ENCODE measurements at places on chromosomes 13 and 19.
A peak's percentile ranks its signal among the peaks of the same experiment; 100 is the strongest.

DNA sequence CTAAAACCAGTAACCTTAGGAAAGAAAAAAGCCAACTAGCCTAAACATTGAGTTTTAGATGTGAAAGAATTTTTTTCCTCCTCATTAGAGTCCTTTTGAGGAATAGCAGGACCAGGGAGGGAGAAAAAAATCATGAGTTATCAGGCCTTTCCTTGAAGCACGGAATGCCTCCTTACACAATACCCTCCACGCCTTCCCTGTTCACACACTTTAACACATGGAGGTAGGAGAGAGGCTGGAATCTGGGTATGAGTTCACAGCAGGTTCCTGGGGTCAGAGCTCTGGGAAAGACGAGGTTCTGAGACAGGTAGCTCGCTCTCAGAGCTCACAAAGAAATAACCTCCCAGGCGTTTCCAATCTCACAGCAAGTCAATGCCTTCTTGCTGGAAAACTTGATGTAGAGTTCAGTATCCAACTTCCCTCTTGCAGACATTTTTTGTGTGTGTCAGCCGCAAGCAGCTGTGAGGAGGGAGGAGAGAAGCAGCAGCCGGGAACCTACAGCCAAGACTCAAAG, 716 bp downstream of the ZNF573 start:
- DNase-seq = no peak

GRCh38 chr13:112111239-112111857, 44.4 kb downstream of the SOX1 start:
- DNase-seq = peak; percentile 42

- DNase-seq = no peak
Observed at GRCh38 chr19:51531349-51532315, at the start of gene SIGLEC6. SIGLEC6 (minus strand) TSS chr19:51531670; CDS start chr19:51531648, 22 bp downstream.

- peak; percentile 39 for DNase-seq
Observed at GRCh38 chr19:4304538-4305256, at the start of gene FSD1. FSD1 (plus strand) TSS chr19:4304598; CDS start chr19:4304747, 149 bp downstream.

GRCh38 chr13:76570510-76570971, 315.7 kb downstream of the KCTD12 start:
- DNase-seq = no peak

DNA sequence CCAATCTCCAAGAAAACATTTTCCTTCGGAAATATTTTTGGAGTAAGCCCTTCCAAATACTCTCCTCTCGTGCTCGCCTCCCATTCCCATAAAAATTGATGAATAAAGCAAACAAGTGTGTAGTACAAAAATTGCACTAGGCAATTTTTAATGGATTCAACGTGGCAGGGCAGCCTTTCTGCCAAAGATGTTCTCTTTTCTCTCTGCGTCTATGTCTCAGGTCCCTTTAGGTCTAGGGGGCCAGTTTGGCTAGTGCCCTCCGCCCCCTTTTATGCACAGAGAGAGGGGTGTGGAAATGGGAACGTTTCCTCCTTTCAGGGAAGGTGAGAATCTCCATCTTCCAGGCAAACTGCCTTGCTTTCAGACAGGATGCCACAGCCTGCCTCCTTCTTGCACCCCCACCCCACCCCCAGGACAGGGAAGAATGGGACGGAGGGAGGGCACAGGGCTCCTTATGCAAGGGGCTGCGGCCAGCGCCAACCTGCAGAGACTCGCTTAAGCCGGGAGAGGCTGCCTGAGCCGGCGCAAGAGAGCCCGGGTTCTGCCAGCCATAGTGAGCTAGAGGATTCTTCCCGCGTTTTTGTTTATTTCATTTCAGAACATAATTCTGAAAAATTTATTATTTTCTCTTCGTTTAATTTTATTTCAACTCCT, 2.7 kb upstream of the ZIC2 start:
- no peak for DNase-seq

DNA sequence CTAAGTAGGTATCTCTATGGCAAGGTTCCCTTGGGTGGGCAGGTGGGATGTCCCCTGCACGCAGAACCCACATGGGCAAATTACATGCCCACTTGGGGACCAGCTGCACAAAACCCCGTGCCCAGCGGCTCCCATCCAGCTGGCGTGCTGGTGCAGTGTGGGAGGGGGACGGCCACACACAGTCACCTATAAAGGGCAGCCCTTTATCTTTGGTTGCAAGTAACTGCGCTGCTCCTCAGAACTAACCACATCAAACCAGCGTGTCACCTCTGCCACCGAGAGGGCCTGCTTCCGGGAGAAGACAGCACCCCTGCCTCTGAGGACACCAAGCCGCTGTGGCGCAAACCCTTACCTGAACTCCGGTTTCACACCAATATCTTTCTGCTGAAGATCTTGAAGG, 32.2 kb downstream of the ANKRD27 start:
- no peak for DNase-seq

DNA sequence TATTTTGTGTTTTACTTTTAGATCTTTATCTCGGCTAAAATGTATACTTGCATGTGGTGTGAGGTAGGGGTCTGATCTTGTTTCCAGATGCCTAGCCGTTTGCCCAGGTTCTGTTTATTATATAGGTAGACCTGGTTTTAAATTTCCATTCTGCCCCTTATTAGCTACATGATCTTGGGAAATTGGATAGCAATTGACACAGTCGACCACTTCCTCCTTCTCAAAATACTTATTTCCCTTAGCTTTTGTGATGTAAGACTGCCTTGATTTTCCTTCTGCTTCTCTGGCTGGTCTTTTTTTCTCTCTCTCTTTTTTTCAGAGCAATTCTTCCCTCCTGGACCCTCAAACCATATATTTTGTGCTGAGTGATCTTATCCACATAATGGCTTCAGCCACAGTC, 3.0 kb upstream of the PGLYRP1 start:
- no peak for DNase-seq

DNA sequence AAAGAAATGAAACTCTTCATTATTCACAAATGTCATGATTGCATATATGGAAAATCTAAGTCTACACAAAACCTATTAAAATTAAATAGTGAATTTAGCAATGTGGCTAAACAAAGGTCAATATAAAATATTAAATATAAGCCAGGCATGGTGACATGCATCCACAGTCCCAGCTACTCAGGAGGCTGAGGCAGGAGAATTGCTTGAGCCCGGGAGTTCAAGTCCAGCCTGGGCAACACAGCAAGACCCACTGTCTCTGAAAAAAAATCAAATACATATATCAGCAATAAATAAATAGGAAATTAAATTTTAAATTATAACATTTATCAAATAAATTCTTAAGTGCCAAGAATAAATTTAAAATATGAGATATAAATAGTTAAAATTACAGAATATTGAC, 11.9 kb downstream of the PSMC4 start:
- no peak for DNase-seq

DNA sequence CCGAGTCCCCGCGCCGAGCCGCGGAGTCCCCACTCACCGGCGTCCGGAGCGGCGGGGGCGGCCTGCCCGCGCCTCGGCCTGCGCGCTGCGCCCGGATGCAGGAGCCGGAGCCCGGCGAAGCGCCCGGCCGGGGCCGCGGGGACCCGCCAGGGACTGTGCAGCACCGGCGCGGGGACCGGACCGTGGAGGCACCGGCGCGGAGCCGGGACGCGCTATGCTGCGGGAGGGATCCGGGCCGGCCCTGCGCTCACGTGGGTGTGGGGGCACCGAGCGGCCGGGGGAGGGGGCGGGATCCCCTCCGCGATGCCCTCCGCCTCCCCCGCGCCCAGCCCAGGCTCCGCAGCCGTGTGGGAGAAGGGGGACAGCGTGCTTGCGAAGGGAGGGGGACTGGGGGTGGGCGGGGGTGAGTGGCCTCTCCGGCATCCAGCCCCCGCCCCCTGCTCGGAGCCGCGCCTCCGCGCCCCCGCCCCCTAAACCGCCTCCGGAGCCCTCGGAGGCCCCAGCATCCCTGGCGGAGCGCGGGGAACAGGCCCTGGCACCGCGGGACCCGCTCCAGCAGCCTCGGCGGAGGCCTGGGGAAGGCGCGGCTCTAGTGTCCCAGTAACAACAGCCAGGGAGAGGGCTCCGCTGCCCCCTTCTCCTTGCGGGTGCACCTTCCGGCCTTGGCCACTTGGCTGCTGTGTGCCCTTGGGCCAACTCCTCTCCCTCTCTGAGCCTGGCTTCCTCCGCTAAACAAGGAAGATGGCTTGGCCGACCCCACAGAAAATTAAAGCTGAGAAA, at the start of gene SLC1A6:
TSS of gene SLC1A6 (minus strand) at position 389 of the 780 bp plus-strand sequence. CDS start 6,954 bp downstream, outside the sequence.
- DNase-seq = no peak

- no peak for DNase-seq
Observed at GRCh38 chr13:29963089-29963488, 112.7 kb upstream of the UBL3 start.

Measured in NCI-H2227 treated with DMSO at 0.1 percent for 48 hours (cell line).